HuH-7 (cell line): ENCODE measurements at places on chromosomes 6 and 20.

DNA sequence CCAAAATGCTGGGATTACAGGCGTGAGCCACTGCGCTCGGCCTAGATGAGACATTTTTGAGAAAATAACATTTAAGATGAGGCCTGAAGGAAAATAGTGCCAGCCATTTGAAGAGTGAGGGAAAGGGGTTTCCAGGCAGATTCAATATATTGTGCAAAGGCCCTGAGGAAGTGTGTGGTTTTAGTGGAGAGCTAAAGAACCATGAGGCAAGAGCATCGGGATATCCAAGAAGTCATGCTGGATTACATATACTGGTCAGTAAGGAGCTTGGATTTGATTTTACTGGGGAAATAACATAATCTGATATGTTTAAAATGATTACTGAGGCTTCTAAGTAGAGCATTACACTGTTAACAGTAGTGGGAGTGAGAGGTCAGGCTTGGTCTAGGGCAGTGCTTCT lies 47.0 kb downstream of the CARMIL1 start:
- DNase-seq = no peak

DNA sequence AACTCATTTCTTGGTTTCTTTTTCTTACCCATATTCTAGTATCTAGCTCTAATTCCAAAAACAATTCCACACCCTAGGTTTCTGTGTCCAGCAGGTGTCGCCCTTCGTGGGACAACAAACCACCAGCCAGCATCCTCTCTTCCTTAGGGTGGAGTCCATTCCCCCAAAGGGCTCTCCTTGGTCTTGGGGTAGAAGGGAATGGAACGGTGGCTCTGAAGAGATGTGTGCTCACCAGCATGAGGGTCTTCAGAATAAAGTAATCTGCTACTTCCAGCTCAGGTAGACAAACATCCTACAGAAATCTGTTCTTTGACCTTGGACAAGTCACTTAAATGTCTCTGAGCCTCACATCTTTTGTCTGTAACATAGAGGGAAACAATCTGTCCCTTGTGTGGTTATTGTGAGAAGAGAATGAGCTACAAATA lies 7.2 kb downstream of the HLA-DMB start:
- DNase-seq = peak; percentile 36

DNA sequence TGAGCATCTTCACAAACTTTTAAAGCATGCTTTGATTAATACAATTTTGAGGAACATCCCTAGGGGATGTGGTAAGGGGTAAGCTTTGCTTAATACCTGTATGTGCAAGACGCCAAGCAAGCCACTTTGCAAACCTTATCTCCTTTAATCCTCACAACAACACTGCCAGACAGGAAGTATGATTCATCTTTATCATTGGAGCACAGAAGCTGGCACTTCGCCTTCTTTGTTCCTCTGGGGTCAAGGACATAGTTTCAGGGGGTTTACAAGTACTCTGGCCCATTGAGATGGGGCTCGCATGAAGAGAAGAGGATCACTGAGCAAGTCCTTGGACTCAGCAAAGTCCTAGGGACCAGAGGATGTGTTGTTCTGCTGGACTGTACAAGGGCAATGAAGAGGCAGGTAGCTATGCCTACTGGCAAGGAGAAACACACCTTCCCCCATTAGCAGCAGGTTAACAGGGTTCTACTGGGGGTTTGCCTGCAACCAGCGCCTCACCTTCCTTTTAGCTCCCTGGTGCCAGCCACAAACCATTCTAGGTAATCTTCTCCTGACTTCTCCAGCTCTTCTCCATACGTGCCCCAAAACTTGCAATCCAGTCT lies 8.8 kb downstream of the TMEM244 start:
- no peak for DNase-seq

- no peak for DNase-seq
Measured at GRCh38 chr6:101595276-101595675, 201.8 kb downstream of the GRIK2 start.
